Immature natural killer cell (primary cell): ENCODE measurements at places on chromosomes 3 and 15. TPM values are rescaled to one million over a fixed set of nuclear protein-coding genes. Genes with fewer than 3 reads are reported as not detected.

GRCh38 chr15:29142129-29142747 lies 127.4 kb downstream of the NSMCE3 start:
- no peak overlapping the region for H3K27ac ChIP-seq
- H3K27me3 ChIP-seq: peaks cover 8% of the 10 kb centered on the region
- no peak for DNase-seq
- no peaks in the 10 kb centered on the region for H3K36me3 ChIP-seq

DNA sequence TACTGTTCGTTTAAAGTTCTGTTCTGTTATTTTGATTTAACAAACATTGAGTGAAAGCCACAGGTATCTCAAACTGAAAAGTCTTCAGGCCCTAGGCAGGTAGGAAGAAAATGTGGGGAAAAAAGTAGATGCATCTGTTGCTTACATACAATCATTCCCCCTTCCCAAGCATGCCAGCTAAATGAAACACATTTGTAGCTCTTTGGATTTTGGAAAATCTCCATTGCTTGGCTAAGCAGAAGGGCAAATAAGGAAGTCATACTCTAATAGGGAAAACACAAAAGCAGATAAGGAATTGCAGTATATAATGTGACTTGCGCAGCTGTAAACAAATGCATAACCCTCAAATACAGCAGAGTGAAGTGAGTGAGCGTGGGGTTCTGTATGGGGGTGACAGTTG lies 375.9 kb downstream of the FGF12 start:
- no peaks in the 10 kb centered on the region for H3K27me3 ChIP-seq
- no peak for DNase-seq
- H3K4me1 ChIP-seq: no peaks in the 10 kb centered on the region
- H3K27ac ChIP-seq: no peak overlapping the region
- no peaks in the 10 kb centered on the region for H3K36me3 ChIP-seq

The OIP5 gene
- polyA plus RNA-seq: 2.4 TPM

The IMPG2 gene
- 0.04 TPM for polyA plus RNA-seq

The SLC35A5 gene
- polyA plus RNA-seq: 7.6 TPM

DNA sequence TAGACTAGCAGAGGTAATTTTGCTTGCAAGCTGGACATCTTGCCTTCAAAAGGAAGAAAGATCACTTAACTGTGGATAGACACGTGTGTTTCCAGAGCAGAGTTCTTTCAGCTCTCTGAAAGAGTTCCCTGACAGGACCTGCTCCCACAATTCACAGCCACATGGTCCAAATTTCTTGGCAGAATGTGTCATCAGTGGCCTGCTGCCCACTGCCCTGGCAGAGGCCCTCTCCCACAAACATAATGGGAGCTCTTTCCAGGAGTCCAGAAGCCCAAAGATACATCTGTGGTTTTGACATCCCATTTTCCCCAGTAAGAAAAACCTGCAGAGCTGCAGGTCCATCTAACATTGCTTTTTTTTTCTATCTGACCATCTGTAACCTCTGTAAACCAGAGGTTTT lies 48.3 kb downstream of the SERPINI1 start:
- DNase-seq: no peak
- no peak overlapping the region for H3K27ac ChIP-seq
- no peaks in the 10 kb centered on the region for H3K36me3 ChIP-seq
- H3K27me3 ChIP-seq: no peaks in the 10 kb centered on the region

DNA sequence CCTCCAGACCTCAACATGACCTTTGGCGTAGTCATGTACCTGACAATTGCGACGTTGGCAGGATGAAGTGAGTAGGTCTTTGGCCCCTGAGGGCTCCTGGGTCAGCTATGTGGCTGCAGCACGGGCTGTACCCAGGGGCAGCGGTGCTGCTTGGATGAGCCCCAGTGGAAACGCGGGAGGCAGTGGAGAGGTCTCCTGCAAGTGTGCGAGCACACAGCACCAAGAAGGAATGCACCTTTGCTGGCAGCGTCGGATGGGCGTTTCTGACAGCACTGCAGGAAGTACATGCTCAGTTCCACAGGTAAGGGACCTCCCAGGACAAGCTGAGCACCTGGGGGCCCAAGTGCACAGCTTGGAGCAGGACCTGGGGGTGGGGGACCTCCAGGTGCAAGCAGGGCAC lies 67.4 kb upstream of the UNC13C start:
- H3K27me3 ChIP-seq: peaks cover 3% of the 10 kb centered on the region
- H3K27ac ChIP-seq: no peak overlapping the region
- H3K4me3 ChIP-seq: no peak overlapping the region
- H3K36me3 ChIP-seq: no peaks in the 10 kb centered on the region

- H3K4me3 ChIP-seq: peak overlapping the region; percentile 97
- peaks cover 4% of the 10 kb centered on the region for H3K27me3 ChIP-seq
- peaks cover 12% of the 10 kb centered on the region for H3K36me3 ChIP-seq
- peaks cover 19% of the 10 kb centered on the region for H3K4me1 ChIP-seq
Observed at GRCh38 chr3:48686538-48687219, 964 bp upstream of the NCKIPSD start.
